ENCODE measurements at places on chromosomes 2 and 18.

GRCh38 chr2:46874236-46874929 is 41.2 kb downstream of the MCFD2 start:
- H3K36me3 ChIP-seq = no peaks in the 10 kb centered on the region
- H3K27me3 ChIP-seq = peaks cover 2% of the 10 kb centered on the region
- DNase-seq = no peak
- H3K27ac ChIP-seq = no peak overlapping the region
- H3K4me1 ChIP-seq = peaks cover 21% of the 10 kb centered on the region
- H3K4me3 ChIP-seq = no peak overlapping the region

DNA sequence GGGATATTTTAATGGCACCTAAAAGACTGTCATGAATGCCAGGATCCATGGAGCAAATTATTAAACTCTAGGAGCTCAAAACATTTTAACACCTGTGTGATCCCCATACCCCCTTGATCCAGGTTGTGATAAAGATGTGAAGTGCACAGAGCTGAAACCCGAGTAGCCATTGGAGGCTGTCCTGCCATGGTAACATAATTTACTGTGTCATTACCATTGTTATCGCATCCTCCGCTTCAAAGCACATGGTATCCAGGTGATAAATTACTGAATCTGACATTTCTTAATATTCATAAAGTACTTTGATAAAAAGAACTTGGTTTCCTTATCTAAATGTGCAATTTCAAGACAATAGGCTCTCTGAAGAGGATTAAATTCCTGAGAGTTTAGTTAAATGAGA is 109.3 kb downstream of the CHST9 start:
- H3K4me1 ChIP-seq = no peaks in the 10 kb centered on the region
- no peak for DNase-seq
- H3K27me3 ChIP-seq = no peaks in the 10 kb centered on the region
- H3K4me3 ChIP-seq = no peak overlapping the region
- no peaks in the 10 kb centered on the region for H3K36me3 ChIP-seq

DNA sequence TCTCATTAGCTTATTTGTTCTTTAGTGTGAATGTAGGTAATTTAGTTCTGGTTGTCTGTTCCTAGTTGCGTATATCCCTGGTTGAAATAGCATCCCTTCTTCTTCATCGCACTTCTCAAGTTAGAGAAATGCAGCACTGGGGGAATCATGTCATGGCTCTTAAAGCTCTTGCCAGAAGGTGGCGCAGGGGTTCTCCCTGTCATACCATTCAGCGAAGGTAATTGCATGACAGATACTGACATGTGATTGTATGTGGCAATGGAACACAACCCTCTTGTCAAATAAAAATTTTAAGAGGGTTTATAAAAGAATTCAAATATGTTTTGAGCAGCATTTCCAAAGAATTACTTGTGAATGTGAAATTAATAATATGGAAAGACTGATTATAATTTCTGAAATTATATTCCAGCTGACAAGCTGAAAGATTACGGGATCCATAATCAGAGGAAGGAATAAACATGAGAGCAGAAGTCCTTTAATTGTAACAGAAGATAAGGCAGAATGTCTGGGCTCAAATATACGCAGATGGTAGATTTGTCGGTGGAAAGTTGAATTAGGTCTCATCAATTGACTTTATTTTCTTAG is 411.7 kb downstream of the DSEL start:
- no peaks in the 10 kb centered on the region for H3K4me1 ChIP-seq
- no peaks in the 10 kb centered on the region for H3K36me3 ChIP-seq
- H3K4me3 ChIP-seq = no peak overlapping the region
- no peak overlapping the region for H3K27ac ChIP-seq
- peak; percentile 47 for DNase-seq

GRCh38 chr2:70921839-70922234 is 13.9 kb upstream of the ATP6V1B1 start:
- H3K4me1 ChIP-seq = no peaks in the 10 kb centered on the region
- no peak for DNase-seq
- no peaks in the 10 kb centered on the region for H3K36me3 ChIP-seq
- peaks cover 17% of the 10 kb centered on the region for H3K27me3 ChIP-seq

DNA sequence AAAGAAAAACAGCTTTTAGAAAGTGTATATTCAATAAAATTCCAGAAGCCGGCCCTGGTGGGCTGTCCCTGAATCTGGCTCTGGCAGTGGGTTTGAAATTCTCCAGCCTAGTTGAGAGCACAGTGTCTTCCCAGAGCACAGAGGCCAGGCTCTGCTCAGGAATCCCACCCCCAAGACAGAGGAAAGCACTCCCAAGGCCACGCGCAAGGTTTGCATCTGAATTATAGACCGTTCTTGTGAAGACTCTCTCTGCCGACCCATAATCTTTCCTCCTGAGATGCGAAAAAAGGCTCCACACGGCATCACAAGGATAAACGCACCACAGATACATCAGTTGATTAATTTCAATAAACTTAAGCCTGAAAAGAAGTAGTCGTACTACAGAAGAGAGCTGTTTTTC is 342.2 kb downstream of the CMPK2 start:
- DNase-seq = no peak
- no peaks in the 10 kb centered on the region for H3K4me1 ChIP-seq
- H3K27ac ChIP-seq = no peak overlapping the region

DNA sequence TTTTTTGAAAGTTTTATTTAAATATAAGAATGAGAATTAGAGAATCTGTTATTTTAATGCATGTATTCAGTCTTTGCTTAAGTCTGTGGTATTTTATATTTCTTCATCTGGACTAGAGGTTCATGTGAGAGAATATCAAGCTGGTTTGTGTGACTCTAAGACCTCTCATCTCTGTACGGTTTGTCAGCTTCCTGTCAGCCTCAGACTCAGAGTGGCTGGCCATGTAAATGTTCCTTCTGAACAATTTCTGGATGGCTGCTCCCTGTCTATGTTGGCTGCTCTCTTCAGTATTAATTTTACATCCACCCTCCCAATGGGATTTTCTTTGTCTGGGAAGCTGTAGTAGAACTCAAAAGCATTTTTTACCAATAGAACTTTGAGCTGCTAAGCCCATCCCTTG is 225.3 kb upstream of the THUMPD2 start:
- no peak overlapping the region for H3K4me3 ChIP-seq
- H3K4me1 ChIP-seq = no peaks in the 10 kb centered on the region
- no peaks in the 10 kb centered on the region for H3K27me3 ChIP-seq
- no peak overlapping the region for H3K27ac ChIP-seq
